ENCODE measurements at places on chromosomes 1 and 21.

DNA sequence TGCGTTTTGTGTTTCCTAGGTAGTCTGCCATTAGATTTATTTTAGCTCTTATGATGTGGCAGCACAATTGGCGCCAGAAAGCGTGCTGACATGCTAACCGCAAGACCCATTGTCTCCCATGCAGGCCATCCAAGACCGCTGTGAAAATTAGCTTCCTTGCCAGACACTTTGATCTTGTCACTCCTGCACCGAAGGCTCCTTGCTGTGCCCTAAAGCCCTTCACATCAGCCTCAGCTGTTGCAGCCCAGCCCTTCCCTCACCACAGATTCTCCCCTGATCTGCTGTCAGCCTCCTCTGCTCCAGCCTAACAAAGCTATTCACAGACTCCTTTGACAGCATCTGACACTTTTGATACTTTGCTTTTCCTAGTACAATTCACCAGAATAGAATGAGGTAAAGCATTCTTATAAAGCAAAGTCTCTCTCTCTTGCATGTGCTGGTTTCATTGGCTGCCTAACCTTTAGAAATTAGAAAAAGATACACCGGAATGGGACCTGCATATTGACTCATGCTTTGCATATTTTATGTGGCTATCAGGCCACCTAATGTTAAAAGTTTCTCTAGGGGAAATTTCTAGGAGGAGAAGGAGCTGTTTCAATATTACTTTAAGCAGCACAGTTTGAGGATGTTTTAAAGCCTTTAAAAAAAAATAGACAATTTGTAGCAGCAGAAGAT is 280.3 kb upstream of the FMN2 start:
- no peak for DNase-seq

GRCh38 chr1:25871704-25872494 is 3.6 kb downstream of the PAQR7 start:
- DNase-seq: no peak

DNA sequence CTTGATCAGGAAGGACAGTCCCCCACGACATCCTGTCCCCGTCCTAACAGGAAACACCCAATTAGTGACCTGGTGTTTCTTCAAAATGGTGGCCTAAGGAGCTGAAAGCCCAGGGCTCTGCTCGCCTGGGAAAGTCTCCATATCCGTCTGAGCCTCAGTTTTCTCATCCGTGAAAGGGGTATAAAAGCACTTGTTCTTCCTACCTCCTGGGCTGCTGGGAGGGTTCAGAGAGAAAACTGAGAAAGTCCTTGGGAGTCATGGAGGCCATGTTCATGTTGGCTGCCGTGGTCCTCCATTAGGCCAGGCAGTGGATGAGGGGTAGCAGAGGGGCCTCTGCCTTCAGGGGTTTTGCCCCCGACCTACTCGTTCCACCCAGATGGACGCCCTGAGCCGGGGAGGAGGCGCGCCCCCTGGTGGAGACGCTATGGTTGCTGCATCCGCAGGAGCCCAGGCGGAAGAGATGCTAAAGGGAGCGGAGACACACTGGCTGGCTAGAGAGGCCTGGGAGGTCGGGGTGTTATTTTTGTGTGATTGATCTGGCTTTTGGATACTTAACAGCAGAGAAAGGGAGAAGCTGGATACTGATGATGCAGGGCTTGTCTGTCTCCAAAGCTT is 113.5 kb downstream of the PRDM2 start:
- DNase-seq: peak; percentile 36

DNA sequence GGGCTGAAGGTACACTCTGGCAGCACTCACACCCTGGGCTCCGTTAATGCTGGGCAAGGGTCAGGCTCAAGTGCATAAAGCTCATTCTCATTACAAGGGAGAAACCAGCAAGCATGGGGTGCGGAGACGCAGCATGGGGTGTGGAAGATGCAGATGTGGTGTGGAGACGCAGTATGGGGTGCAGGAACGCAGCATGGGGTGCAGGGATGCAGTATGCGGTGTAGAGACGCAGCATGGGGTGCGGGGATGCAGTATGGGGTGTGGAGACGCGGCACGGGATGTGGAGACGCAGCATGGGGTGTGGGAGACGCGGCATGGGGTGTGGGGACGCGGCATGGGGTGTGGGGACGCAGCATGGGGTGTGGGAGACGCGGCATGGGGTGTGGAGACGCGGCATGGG is 390.7 kb downstream of the NPHP4 start:
- DNase-seq: no peak

- no peak for DNase-seq
Observed at GRCh38 chr1:49995734-49996133, 28.0 kb downstream of the AGBL4 start.

DNA sequence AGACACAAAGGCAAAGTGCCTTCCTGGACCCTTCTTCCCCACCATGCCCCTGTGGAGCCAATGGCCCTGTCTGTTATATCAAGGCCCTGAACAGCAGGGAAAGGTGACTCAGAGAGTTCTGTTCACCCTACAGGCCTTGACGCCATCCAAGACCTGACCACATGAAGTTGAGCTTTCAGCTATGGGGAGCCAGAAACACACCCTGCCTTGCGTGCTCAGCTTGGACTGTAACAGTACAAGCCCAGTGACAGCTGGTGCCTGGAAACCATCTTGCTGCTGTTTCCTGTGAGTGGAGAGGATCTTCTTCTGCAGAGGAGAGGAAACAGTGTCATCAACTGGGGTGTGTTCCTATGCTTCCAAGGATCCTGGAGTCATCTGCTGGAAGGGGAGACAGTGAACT is 165.0 kb upstream of the IRF2BP2 start:
- DNase-seq: no peak

DNA sequence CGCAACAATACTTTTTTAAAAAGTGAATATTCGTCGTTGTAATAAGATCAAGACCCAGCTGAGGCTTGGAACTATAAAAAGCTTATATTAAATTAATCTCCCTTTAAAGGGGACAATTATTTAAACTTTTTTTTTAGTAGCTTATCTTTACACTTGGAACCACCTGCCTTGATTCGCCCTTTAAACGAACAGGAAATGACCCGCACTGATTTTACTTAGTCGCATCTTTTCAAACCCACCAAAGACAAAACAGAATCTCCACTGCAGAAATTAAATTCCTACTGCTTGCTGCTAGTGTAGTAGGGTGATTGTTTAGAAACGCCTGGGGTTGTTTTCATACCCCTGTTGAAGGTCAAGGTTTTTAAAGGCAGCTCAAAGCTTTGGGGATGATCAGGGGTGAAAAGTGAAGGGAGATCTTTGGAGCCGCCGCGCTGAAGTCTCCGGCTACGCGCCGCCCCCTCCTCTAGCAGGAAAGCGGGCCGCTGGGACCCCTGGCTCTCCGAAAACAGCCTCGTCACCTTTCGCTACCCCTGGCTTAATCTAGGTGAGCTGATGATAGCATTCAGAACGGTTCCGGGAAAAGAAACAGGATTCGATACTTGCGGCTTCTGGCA is 163.4 kb downstream of the RUNX1 start:
- DNase-seq: no peak

DNA sequence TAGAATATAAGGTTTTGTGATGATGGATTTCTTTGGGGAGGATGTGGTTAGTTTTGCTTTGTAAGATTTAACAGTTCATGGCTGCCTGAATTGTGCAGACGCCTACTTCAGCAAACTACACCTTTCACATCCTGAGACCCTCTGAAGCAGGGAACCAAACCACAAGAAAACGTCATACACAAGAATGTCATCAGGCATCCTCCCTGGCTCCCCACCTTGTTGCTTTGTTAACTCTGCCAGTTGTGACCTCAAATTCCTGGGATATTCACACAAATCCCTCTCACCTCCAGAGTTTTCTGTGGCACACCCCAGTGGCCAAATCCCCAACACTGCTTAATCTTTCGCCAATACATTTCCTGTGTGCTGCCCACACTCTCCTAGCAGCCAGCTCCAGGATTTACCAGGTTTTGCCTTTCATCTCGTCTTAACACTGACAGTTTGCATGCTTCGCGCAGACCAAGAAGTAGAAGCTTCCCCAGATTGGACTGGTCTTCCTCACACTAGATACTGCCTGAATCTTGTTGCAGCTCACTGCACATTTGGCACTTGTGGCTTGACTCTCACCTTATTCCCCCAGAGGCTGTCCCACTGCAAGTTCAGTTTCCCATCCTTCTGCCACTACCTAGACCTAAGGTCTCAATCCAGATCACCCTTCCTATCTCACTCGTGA is 51.1 kb upstream of the CTTNBP2NL start:
- DNase-seq: no peak

- no peak for DNase-seq
Observed at GRCh38 chr1:233908092-233908491, 3.6 kb downstream of the SLC35F3 start.

GRCh38 chr21:45338311-45339017 is 50.8 kb upstream of the POFUT2 start:
- no peak for DNase-seq

DNA sequence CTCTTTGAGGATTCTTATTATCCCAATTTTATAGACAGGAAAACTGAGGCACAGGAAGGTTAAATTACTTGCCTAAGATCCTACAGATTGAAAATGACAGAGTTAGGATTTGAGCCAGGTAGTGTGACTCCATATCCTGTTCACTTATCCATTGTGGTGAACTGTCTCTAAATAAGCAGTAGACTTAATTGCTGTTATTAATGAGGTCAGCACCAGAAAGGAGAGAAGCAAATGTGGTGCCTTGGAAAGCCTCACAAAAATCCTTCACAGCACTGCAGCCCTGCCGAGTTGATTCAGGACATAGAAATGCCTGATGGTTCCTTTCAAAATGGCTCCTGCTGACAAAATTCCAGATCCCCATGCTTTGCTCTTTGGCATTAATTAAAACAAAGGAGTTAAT is 193.3 kb upstream of the BEND5 start:
- no peak for DNase-seq

DNA sequence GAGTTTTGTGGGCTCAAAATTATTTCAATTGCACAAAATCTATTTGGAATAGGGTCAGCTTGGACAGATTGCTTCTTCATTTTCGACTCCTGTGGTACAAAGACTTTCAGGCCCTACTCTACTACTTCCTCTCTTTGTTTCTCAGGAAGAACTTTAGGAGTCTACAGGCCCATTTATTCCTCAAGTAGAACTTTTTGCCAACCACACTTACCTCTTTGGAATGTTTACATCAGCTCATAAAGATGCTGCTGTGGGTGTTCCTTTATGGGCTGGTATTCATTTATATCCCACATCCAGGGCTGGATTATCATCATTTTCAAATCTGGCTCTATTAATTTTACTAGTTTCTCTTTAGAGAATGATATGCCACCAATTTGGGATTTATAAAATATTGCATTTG is 46.3 kb upstream of the TNFSF18 start:
- no peak for DNase-seq

DNA sequence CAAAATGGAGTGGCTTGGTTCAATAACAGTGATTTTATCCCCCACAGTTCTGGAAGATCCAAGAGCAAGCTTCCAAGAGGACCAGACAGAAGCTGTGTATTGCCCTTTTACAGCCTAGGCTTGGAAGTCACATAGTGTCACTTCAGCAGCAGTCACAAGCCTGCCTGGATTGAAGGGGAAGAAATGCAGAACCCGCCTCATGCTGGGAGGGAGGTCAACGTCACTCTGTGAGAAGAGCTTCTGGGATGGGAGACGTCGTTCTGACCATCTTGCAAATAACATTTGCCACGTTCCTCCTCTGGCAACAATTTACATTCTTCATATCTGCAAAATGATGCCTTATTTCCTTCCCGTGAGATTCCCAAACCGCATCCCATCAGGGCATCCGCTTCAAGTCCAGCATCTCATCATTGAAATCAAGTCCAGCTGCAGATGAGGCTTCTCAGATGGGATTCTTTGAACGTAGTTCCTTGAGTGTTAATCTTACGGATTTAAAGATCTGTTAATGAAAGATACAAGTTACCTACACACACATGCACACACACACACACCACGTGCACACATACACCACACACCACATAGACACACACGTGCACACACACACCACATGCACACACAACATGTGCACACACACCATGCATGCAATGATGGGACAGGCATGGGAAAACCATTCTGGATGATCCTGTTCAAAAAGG is 23.9 kb upstream of the KIF1B start:
- DNase-seq: no peak

GRCh38 chr21:31866077-31866511 is 6.7 kb upstream of the HUNK start:
- DNase-seq: peak; percentile 86

- DNase-seq: no peak
Observed at GRCh38 chr1:163565166-163565565, 243.4 kb downstream of the NUF2 start.
